Esophagus muscularis mucosa (tissue), 4 donors: ENCODE measurements at places on chromosomes 2 and 18. TPM values are rescaled to one million over a fixed set of nuclear protein-coding genes. Genes with fewer than 3 reads are reported as not detected.

The MC4R gene
- total RNA-seq: 0.45 TPM

The EML6 gene
- 4.6 TPM for total RNA-seq

- no peaks in the 10 kb centered on the region for H3K36me3 ChIP-seq
- no peak overlapping the region for H3K4me3 ChIP-seq
- H3K4me1 ChIP-seq: no peaks in the 10 kb centered on the region
Measured at GRCh38 chr2:147623328-147623727, 221.5 kb upstream of the ACVR2A start.

- no peaks in the 10 kb centered on the region for H3K36me3 ChIP-seq
- H3K27me3 ChIP-seq: no peaks in the 10 kb centered on the region
- H3K27ac ChIP-seq: no peak overlapping the region
- H3K4me1 ChIP-seq: no peaks in the 10 kb centered on the region
Measured at GRCh38 chr18:55559739-55560138, 28.3 kb downstream of the TCF4 start.

The GKN1 gene
- not detected for total RNA-seq

The TCF23 gene
- total RNA-seq: not detected

The TLX2 gene
- total RNA-seq: 0.99 TPM

- no peak overlapping the region for H3K4me3 ChIP-seq
- no peaks in the 10 kb centered on the region for H3K27me3 ChIP-seq
- no peak for DNase-seq
- H3K27ac ChIP-seq: no peak overlapping the region
Measured at GRCh38 chr2:108297436-108298141, 8.9 kb downstream of the SULT1C2 start.

GRCh38 chr18:63477200-63477599 is 442 bp downstream of the SERPINB5 start:
- H3K4me1 ChIP-seq: no peaks in the 10 kb centered on the region
- H3K4me3 ChIP-seq: no peak overlapping the region
- H3K36me3 ChIP-seq: no peaks in the 10 kb centered on the region
